ENCODE measurements at places on chromosomes 7 and 10. TPM values are rescaled to one million over a fixed set of nuclear protein-coding genes. Genes with fewer than 3 reads are reported as not detected.

Gene TYSND1
- 13.1 TPM for total RNA-seq

DNA sequence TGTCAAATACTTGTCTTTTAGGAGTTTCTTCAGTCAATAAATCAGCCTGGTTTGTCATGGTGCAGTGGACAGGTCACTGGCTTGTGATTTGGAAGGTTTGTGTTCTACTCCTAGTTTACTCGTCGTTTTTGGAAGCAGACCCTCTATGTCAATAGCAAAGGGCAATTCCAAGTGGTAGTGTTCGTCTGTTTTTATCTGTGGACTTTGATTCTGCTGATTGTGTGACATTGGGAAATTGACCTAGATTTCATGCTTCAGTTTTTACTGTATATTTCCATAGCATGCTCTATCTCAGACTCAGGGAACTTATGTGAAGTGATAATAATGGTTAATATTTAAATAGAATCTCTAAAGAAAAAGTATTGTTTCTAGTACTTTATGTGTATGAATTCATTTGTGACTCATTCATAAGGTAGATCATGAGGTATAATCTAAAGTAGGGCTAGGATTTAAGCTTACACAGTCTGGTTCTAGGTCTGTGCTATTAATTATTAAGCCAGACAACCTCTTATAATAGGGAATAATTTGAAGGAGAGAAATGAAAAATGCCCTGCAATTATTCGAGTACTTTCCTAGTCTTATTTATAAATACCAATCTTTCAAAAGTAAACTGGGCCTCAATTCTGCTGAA is 198.1 kb downstream of the REEP3 start:
- no peaks in the 10 kb centered on the region for H3K36me3 ChIP-seq
- H3K4me1 ChIP-seq, result peaks cover 6% of the 10 kb centered on the region
- no peak overlapping the region for H3K27ac ChIP-seq
- no peak for DNase-seq

Gene SYT15B
- 0.17 TPM for total RNA-seq

GRCh38 chr10:124308056-124308645 is 110.6 kb downstream of the OAT start:
- no peak overlapping the region for H3K4me3 ChIP-seq
- H3K36me3 ChIP-seq, result no peaks in the 10 kb centered on the region
- no peaks in the 10 kb centered on the region for H3K4me1 ChIP-seq
- H3K27me3 ChIP-seq, result no peaks in the 10 kb centered on the region
- H3K27ac ChIP-seq, result no peak overlapping the region
- DNase-seq, result no peak

Gene GPR37
- total RNA-seq, result 0.64 TPM

GRCh38 chr10:26622891-26623290 is 74.6 kb upstream of the PDSS1 start:
- H3K36me3 ChIP-seq, result no peaks in the 10 kb centered on the region
- H3K4me1 ChIP-seq, result no peaks in the 10 kb centered on the region
- H3K27ac ChIP-seq, result peak overlapping the region; percentile 83
- no peaks in the 10 kb centered on the region for H3K27me3 ChIP-seq
- no peak for DNase-seq

DNA sequence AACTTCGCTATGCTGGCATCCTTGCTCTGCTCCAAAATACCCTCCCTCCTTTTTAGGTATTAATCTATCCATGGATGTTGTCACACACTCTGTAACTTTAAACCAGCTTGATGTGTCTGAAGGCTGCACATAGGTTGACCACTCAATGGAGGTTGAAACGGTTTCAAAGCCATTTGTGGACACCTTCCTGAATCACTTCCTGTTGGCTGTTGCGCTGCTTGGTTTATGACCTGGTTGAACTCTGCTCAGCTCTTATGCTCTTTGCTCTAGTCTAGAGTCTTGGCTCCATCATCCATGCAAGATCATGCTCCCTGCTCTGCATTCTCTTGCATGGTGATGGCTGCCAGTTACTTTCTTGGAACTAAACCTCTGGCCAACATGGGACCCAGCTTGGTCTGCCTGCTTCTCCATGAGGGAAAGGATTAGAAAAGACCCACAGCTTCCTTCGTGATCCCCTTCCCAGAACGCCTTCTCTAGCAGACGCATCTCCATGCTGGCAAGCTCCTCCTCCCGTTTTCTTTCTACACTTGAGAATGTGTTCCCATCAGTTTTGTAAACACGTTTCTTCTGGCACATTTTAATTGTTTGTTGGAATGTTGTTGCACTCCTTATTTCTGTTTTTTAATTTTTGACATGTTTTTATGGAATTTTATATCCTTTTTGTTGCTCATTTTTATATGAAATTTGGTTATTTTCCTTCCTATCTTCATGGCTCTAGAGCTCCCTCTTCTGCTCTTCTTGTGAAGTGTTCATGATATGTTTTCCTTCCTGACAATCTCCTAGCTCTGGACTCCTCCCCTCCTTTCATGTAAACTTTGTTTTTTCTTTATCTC is 149.8 kb downstream of the XPNPEP1 start:
- DNase-seq, result no peak
- no peak overlapping the region for H3K27ac ChIP-seq
- no peaks in the 10 kb centered on the region for H3K36me3 ChIP-seq
- no peaks in the 10 kb centered on the region for H3K27me3 ChIP-seq
- no peaks in the 10 kb centered on the region for H3K4me1 ChIP-seq

DNA sequence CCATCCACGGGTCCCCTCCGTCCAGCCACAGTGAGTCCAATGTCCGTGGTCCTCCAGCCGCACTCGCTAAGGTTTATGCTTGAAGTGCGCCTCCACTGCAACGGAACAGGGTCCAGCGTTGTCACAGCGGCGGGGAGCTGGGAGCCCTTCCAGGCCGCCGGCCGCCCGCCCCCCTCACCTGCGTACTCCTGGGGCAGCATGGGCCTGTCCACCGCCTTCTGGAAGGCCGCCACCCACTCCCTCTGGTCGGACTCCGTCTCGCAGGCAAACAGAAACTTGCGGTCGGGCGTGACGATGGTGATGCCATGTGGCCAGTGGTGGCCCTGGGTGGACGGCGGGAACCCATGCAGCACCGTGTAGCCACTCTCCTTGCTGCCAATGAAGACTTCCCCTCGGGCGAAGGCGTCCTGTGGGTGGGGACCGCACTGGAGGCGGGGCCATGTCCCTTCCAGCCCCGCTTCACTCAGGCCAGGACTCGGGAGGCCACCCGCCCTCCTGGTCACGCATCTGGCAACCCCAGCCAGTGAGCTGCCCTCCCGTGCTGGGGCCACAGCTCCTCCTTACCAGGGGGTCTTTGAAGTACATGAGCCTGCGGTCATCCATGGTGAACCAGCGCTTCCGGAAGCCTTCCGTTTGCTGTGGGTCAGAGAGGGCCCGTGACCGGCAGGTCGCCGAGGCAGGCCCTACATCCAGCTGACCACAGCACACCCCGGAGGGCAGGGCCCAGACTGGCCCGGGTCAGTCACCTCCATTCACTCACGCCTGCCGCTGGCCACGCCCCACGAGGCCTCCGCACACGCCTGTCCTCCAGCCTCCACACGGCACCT is 22.7 kb downstream of the GET4 start:
- H3K4me1 ChIP-seq, result peaks cover 4% of the 10 kb centered on the region
- H3K4me3 ChIP-seq, result no peak overlapping the region
- no peaks in the 10 kb centered on the region for H3K27me3 ChIP-seq
- DNase-seq, result no peak
- no peak overlapping the region for H3K27ac ChIP-seq

Gene SEC31B
- total RNA-seq, result 6.3 TPM

DNA sequence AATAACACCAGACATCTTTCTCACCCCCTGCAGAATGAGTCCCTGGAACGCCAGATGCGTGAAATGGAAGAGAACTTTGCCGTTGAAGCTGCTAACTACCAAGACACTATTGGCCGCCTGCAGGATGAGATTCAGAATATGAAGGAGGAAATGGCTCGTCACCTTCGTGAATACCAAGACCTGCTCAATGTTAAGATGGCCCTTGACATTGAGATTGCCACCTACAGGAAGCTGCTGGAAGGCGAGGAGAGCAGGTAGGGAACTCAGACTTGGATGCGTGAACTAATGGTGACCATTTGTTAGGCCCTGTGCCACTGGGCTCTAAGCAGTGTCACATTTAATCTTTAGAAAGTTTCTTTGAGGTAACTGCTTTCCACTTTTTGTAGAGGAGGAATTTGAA is 7.1 kb downstream of the VIM start:
- no peaks in the 10 kb centered on the region for H3K27me3 ChIP-seq
- no peak overlapping the region for H3K27ac ChIP-seq
- H3K36me3 ChIP-seq, result no peaks in the 10 kb centered on the region
- no peak overlapping the region for H3K4me3 ChIP-seq
- H3K4me1 ChIP-seq, result peaks cover 9% of the 10 kb centered on the region
- no peak for DNase-seq

Gene ZNF804B
- total RNA-seq, result not detected

Gene LIPF
- not detected for total RNA-seq

DNA sequence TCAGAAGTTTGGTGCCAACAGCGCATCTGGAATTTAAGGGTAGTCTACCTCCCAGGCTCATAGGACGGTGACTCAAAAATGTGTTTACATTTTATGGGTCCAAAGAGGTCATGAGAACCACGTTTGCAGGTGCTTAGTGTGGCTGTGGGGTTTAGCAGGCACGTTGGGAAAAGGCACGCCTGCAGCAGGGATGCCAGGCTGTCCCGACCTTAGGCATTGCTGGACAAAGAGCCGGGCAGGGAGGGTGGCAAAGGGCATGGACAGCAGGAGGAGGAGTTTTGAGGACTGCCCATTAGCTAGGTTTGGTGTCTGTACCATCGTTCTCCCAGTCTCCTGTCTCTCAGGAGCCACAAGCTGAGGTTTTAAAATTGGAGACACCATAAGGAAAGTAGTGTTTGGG is 104.4 kb downstream of the TRRAP start:
- peaks cover 28% of the 10 kb centered on the region for H3K36me3 ChIP-seq
- H3K4me1 ChIP-seq, result no peaks in the 10 kb centered on the region
- no peak overlapping the region for H3K27ac ChIP-seq
- DNase-seq, result no peak
- no peaks in the 10 kb centered on the region for H3K27me3 ChIP-seq

GRCh38 chr10:99796928-99797327 is 14.5 kb downstream of the ABCC2 start:
- H3K36me3 ChIP-seq, result no peaks in the 10 kb centered on the region
- H3K27me3 ChIP-seq, result no peaks in the 10 kb centered on the region
- H3K4me3 ChIP-seq, result no peak overlapping the region
- no peak overlapping the region for H3K27ac ChIP-seq
- DNase-seq, result no peak

GRCh38 chr7:23709081-23709750 is 803 bp upstream of the STK31 start:
- no peaks in the 10 kb centered on the region for H3K4me1 ChIP-seq
- H3K36me3 ChIP-seq, result no peaks in the 10 kb centered on the region

Gene IFIT1B
- not detected for total RNA-seq

Gene SLC26A4
- 0.32 TPM for total RNA-seq

DNA sequence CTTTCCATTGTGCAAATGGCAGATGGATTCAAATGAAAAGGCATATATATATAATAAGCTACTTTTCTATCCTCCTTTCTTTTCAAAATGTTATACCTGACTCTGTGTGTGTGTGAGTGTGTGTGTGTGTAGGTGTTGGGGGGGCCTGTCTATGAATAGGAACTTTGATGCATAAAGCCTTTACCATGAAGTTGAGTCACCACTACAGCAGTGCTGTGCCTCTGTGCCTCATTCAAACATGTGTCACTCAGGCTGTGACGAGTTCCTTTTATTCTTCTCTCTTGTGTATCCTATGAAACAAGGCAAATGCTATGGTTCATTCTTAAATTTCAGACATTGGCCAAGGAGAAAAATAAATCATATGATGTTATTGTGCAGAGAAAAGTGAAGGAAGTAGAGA is 52.7 kb upstream of the DKK1 start:
- no peaks in the 10 kb centered on the region for H3K36me3 ChIP-seq
- no peaks in the 10 kb centered on the region for H3K27me3 ChIP-seq
- DNase-seq, result no peak
- H3K4me1 ChIP-seq, result no peaks in the 10 kb centered on the region
- H3K27ac ChIP-seq, result no peak overlapping the region

- H3K4me1 ChIP-seq, result no peaks in the 10 kb centered on the region
These were observed 19.4 kb downstream of the RNF32 start for GRCh38 chr7:156659961-156660360.

- H3K4me1 ChIP-seq, result no peaks in the 10 kb centered on the region
- no peaks in the 10 kb centered on the region for H3K36me3 ChIP-seq
- H3K27ac ChIP-seq, result no peak overlapping the region
- H3K27me3 ChIP-seq, result no peaks in the 10 kb centered on the region
- DNase-seq, result no peak
These were observed 105.2 kb downstream of the THSD7A start for GRCh38 chr7:11726794-11727155.

DNA sequence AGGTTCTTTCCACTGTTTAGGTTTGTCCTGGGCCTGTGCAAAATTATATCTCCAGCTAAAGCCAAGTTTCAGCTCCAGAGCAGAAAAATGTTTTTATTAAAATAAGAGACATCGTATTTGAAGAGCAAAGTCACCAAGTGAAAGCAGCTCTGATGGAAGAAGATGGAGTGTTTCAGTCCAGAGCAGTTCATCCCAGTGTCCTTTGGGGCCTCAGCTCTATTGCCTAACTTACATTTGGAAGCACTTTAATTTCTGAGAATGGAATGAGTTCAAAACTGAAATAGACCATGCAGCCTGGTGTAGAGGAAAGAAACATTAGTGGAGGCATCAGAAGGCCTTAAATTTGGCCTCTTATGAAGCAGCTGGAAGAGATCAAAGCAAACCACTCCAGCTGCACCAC is 545.2 kb downstream of the SORCS1 start:
- H3K27ac ChIP-seq, result no peak overlapping the region
- H3K36me3 ChIP-seq, result no peaks in the 10 kb centered on the region
- H3K4me3 ChIP-seq, result no peak overlapping the region
- no peak for DNase-seq
- no peaks in the 10 kb centered on the region for H3K27me3 ChIP-seq
- no peaks in the 10 kb centered on the region for H3K4me1 ChIP-seq

Gene TDRD1
- total RNA-seq, result 0.05 TPM

- H3K36me3 ChIP-seq, result no peaks in the 10 kb centered on the region
- no peaks in the 10 kb centered on the region for H3K4me1 ChIP-seq
- H3K27me3 ChIP-seq, result no peaks in the 10 kb centered on the region
- no peak for DNase-seq
These were observed 591.0 kb upstream of the PFKP start for GRCh38 chr10:2476218-2476811.

DNA sequence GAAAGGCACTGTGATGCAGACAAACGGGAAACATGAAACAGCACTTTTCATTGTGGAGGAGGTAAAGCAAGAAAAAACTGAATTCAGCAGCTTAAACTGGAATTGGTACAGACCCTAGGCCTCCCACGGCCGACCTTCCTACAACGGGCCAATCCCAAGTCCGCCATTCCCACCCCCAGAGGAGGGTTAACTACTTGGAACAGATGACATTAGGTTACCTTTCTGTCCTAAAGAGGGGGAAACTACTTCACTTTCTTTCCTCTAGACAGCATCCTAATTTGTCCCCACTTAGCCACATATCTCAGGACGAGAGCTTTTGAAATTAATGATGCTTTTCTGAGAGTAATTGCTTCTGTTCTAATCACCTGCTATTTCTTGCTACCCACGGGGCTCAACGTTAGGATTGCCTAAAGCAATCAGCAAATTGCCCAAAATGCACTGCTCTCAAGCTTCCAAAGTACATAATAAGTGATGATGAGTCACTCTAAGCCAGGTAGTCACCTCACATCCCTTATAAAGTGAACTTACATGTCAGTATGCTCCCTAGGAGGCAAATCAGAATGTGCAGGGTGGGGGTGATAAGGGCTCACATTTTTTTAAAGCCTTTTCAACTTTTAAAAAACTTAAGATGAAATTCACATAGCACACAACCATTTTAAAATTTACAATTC is 36.7 kb downstream of the LSM5 start:
- no peaks in the 10 kb centered on the region for H3K36me3 ChIP-seq
- no peaks in the 10 kb centered on the region for H3K27me3 ChIP-seq
- no peaks in the 10 kb centered on the region for H3K4me1 ChIP-seq
- no peak for DNase-seq
- H3K4me3 ChIP-seq, result no peak overlapping the region

- no peak overlapping the region for H3K4me3 ChIP-seq
- DNase-seq, result no peak
- no peaks in the 10 kb centered on the region for H3K27me3 ChIP-seq
These were observed 609.9 kb downstream of the DNAJB9 start for GRCh38 chr7:109179601-109180000.
